MCF 10A (cell line): ENCODE measurements at places on chromosomes 16 and 17.
A peak's percentile ranks its signal among the peaks of the same experiment; 100 is the strongest.

DNA sequence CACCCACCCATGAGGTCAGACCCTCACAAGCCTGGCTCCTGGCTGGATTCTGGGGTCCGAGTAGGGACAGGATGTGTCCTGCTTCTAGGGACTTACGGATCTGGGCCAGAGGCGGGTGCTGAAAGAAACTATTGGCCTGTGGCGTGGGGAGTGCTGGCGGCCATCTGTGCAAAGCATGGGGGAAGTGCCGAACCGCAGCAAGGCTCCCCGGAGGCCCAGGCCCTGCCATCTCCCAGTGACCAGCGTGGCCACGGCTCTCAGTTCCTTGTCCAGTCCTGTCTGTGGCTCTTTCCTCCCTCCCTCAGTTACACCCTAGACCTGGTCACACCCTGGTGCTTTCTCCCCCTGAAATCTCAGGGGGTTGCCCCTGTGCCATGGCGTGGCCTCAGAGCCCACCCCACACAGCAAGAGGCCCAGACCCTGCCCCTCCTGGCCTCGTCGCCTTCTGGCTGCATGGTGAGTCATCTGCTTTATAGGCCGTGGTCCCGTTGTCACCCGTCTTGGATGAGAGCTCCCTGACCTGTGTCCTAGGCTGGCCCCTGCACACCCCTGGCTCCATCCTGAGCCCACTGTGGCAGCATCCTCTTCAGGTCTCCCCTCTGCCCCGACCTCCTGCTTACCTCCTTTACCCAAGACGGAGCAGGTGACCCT lies 54.5 kb downstream of the PRMT7 start:
- no peak for DNase-seq

DNA sequence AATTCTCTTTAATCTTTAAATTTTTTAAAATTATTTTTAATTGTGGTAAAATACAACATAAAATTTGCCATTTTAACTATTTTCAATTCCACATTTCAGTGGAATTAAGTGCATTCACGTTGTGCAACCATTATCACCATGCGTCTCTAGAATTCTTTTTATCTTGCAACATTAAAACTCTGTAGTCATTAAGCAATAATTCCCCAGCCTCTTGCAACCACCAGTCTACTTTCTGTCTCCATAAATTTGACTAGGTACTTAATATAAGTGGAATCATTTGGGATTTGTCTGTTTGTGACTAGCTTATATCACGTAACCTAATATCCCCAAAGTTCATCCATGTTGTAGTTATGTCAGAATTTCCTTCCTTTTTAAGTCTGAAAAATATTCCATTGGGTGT lies 79.1 kb downstream of the TAOK1 start:
- DNase-seq, result peak; percentile 1

- no peak for DNase-seq
These were observed 83.5 kb downstream of the VMP1 start for GRCh38 chr17:59790910-59791309.

DNA sequence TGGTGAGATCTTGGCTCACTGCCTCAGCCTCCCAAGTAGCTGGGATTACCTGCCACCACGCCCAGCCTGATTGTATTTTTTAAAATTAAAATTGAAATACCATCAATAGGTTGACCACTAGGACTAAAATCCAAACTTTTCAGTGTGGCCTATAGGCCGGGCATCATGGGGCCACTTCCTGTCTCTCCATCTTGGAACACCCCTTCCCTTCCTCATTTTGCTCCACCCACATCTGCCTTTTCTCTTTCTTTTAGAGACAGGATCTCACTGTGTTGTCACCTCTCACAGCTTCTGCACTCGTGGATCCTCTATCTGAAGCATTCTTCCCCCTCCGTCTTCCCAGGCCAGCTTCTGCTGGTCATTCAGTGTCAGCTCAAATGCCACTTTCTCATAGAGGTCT lies 57.0 kb downstream of the BMERB1 start:
- DNase-seq, result no peak

DNA sequence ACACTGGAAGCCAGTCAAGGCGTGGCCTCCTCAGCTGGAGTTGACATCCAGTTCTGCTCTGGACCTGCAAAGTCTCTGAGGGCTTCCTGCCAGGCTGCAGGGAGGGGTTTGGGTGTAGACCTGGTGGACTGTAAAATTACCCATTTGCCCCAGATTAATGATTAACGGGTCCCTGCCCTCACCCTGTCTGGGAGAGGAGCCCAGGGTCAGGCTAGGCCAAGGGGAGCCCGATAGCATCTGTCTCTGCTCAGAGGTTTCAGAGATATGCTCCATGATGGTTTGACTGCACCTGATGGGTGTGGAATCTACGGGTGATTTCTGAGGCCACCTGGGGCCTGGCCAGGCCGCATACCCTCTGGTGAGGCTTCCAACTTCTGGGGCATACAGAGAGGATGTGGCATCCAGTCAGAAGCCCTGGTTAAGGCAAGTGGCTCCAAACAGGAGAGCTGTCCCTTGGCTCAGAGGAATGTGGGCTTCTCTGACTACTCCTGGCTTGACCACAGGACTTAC lies 11.2 kb downstream of the PPY start:
- no peak for DNase-seq

DNA sequence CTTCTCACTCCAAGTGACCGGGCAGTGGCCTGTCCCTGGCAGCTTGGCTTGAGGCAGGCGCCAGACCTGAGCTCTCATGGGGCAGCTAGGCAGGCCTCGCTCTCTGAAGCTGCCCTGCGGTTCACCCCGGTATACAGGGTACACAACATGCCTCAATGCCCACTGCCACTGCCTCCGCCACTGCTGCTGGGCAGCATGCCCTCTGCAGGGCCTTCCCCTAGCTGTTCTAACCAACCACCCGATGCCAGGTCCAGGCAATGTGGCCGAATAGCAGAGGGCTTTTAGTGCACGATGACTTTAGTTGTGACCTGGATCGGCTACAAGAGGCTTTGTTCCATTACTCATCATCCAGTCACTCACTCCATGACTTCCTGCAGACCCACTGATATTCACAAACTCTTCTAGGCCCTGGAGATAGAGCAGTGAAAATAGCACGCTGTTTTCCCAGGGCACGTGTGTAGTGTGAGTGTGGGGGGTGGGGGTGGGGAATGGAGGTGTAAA lies 19.7 kb downstream of the CDC42EP4 start:
- DNase-seq, result peak; percentile 79

GRCh38 chr17:68776451-68776850 lies 175.3 kb upstream of the FAM20A start:
- DNase-seq, result no peak

DNA sequence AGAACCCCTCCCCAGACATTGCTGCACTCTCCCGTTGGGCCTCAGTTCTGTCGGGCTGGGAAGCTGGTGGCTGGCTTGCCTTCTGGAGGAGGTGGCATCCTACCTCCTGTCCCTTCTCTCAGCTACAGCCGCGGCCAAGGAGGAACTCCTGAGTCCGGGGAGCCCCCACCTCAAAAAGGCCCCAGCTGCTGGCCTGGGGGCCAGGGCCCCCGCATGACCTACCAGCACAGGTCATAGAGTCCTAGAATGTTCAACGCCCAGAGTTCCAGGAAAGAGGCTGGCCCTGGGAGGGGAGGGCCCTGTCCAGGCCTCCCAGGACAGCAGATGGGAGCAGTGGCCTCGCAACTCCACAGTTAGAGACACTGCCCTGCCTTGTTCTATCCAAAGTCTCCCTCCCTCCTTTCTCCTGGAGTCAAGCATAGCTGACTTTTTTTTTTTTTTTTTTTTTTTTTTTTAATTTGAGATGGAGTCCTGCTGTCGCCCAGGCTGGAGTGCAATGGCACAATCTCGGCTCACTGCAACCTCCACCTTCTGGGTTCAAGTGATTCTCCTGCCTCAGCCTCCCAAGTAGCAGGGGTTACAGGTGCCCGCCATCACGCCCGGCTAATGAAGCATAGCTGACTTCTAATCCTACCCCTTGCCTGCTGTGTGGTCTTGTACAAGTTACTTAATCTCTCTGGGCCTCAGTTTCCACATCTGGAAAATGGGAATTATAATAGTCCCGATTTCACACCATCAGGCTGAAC lies 7.1 kb downstream of the CARHSP1 start:
- no peak for DNase-seq

GRCh38 chr16:66150698-66151482 lies 215.6 kb upstream of the CDH5 start:
- no peak for DNase-seq

DNA sequence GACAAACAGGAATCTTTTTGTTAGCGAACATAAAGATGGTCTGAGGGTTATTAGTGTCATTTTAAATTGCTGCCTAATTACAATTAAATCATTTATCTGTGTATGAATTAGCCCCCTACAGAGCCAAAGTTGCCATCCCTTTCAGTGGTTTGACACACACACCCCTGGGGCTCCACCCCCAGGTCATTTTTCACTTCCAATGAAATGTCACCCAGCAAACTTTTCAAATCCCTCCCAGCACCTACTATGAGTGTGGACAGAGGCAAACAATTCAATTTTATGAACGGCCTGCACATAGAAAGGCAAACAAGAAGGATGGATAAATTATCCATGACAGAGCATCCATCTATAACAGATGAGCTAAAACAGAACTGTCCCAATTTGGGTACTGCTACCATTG lies 2.4 kb downstream of the MYH10 start:
- DNase-seq, result peak; percentile 27

- DNase-seq, result no peak
These were observed 347.0 kb downstream of the WWOX start for GRCh38 chr16:78446486-78446885.

- no peak for DNase-seq
These were observed 41.6 kb downstream of the USP10 start for GRCh38 chr16:84741340-84741830.

DNA sequence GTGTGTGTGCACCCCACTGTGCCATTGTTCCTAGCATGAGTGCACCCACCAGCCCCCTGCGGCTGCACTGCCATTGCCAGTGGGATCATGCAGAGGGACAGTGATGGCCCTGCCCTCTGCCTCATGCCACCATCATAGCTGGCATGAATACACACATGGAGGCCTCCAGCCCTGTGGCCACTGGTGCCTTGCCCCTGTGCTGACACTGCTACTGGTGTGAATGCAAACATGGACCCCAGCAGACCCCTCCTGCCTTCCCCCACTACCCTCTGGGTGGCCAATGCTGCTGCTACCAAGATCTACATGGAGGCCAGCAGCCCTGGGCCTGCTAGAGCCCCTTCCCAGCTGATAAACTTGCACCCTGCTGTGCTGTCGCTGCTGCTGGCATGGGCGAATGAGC lies 995.5 kb upstream of the GOT2 start:
- DNase-seq, result no peak

- DNase-seq, result no peak
These were observed 3.6 kb upstream of the KDM8 start for GRCh38 chr16:27199736-27200135.

DNA sequence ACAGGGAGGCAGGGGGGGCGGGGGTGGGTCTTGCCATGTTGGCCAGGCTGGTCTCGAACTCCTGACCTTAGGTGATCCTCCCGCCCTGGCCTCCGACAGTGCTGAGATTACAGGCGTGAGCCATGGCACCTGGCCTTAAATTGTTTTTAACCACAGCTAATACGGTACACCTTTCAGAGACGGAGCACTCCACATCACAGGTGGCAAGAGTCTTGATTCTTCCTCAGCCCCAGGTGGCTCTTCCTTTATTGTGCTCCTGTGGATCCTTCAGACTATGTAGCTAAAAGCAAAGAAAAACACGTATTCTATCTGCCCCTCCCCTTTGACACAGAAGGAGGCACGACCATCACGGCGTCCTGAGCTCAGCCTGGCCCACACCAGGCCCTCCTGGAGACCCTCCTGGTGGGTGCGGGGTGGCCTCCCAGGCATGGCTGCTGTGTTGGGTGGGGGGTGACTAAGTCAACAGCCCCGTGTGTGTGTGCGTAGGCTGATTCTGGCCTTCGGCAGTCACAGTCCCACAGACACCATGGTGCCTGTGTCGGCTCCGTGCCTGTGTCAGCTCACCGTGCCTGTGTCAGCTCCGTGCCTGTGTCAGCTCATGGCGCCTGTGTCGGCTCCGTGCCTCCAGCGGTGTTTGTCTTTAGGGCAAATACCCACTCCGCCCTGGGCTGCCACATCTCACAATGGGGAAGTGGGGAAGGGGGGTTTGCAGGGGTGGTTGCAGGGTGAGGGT lies 10.8 kb upstream of the SECTM1 start:
- DNase-seq, result no peak

DNA sequence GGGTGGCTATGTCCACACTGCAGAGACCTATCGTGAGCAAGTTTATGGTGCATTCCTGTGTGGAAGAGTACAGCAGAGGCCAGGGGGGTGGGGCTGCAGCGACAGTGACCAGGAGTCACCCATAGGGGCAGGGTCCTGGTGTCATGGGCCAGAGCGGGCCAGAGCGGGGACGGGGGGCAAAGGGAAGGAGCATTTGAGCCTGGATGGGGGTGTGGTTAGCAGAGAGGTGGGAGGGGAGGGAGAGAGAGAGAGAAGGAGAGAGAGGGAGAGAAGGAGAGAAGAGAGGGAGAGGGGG lies 17.8 kb downstream of the JPH3 start:
- no peak for DNase-seq

GRCh38 chr16:17518441-17518840 lies 47.7 kb upstream of the XYLT1 start:
- no peak for DNase-seq

GRCh38 chr17:2398655-2399571 lies 1.9 kb downstream of the MNT start:
- DNase-seq, result peak; percentile 84

- DNase-seq, result peak; percentile 94
These were observed 25.6 kb upstream of the MRPS23 start for GRCh38 chr17:57875290-57876022.

- no peak for DNase-seq
These were observed 59.3 kb upstream of the CDH11 start for GRCh38 chr16:65181071-65181561.

DNA sequence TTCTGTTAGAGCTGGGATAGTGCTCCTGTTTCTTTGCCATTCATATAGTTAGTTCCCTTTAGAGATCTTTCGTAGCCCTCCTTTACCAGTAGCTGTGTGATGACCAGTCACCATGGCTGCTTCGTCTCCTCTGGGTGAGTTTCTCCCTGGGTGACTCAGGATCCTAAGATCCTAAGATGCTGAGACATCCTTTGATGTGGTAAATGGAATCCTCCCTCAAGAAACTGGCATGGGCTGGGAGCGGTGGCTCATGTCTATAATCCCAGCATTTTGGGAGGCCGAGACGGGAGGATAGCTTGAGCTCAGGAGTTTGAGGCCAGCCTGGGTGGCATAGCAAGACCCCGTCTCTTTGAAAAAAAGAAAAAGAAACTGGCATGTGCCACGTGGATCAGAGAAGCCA lies 5.9 kb downstream of the PHAF1 start:
- peak; percentile 69 for DNase-seq
